Fibroblast of skin of scalp (primary cell): ENCODE measurements at places on chromosomes 6 and 20.
A peak's percentile ranks its signal among the peaks of the same experiment; 100 is the strongest.

DNA sequence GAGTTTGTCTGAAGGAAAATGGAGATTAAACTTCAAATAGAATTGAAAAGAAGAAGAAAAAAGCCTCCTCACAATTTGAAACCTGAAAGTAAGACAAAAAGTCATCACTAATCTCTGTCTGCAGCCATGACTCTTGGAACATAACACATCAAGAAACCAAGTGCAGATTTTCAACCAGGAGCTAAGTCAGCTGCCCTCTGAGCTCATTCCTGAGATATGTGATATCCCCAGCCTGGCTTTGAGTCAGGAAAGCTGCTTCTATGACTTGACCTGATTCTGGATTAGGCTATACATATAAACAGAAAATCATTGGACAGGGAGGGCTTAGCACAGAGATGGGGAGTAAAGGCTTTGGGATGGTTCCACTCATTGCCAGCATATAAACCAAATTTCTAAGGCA, 891.4 kb downstream of the TFAP2A start:
- peak; percentile 86 for DNase-seq

DNA sequence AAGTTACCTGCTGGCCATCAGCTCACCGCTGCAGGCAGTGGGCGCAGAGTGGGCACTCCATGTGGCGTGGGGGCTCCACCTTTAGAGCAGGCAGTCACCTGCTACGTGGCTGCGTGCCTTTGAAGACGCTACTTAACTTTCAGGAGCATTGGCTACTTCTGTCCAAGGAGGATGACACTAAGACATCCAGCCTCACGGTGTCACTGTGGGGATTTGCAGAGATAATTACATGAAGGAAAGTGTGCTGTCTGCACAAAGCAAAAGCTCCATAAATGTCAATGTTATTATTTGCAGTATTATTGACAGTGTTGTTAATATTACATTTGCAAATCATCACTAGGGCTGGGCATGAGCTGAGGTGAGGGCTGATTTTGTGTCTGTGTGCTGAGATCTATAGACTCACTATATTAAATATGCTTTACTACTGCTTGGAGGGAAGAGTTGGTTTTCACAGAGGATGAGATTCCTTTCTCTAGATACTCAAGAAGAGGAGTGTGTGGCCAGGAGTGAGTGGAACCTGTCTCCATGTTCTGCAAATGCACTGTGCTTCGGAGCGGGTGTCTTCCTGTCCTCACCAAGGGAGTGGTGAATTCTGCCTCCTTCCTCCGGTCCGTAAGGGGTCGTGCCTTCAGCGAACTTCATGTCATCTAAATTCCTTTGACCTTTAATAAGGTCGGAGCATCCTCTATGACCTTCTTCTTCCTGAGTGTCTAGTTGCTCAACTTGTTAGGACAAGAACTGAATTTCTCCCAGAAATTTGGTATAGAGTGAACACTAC, 165.8 kb upstream of the SYNDIG1 start:
- DNase-seq: peak; percentile 30

DNA sequence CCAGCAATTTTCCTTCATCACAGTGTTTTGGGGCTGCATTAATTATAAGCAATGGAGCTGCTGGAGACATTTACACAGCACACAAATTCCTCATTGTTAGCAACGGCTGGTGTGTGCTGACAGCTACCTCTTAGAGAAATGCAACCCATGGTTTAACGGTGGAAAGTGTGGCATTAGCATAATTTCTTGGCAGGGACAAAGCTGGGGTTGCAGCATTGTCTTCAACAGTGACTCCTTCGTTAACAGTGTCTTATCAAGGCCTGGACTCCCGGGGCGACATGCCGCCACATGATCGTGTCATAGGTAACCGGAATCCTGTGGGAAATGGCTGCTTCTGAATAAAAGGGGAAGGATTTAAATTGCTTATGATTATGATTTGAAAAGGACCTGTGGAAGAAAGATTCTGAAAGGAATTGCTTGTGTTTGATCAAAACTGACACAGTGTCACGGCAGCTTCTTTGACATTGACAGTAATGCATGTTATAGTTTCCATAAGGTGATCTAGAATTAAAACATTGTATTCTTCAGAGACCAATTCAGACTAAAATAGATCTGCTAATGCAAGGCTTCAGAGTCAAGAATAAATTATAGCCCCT, 128.0 kb downstream of the UST start:
- DNase-seq: peak; percentile 42

GRCh38 chr6:86016077-86016476, 373.4 kb upstream of the SYNCRIP start:
- no peak for DNase-seq

DNA sequence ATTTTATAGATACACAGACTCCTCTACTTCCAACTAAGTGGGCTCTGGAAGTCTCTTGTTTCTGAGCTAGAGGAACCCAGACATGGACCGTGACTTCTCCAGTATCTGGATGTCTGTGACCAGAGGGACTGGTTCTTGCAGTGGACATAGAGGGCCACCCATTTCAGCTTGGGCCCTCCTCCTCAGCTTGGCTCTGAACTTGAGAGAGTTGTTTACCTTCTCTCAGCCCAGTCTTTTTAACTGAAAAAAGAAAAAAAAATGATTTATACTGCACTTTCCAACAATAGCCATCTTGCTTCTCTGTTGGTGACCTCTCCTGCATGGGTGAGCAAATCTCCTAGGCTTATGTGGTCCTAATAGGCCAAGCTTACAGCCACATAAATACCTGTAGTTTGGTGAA, 60.3 kb upstream of the TMEM181 start:
- no peak for DNase-seq

GRCh38 chr20:15593081-15593480, 980.2 kb downstream of the KIF16B start:
- DNase-seq: no peak

DNA sequence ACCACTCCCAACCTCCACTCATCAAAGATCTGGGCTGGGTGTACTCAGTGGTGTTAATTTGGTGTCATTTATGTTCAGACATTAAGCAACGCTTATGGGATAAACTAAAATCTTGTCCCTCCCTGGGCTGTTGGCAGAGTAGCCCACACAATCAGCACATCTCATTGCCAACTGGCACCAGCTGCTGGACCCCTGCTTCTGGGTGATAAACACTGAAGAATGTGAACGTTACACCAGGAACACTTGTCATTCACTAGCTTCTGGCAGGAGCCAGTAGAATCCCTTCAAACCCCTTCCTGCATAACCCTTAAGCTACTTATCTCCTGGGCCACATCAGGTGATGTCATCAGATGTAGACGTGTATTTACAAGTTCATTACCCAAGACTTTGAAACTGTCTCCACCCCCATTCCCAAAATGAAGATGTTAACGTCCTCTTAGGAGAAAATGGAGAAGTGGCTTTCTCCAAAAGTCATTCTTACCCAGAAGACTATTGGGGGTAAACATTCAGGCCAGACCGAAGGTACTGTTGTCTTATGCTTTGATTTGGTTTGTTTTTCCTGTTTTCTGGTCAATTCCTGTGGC, 107.8 kb upstream of the CD93 start:
- DNase-seq: no peak

- DNase-seq: no peak
Measured at GRCh38 chr20:31908016-31908415, 37.6 kb downstream of the TTLL9 start.

- no peak for DNase-seq
Measured at GRCh38 chr6:14824484-14825275, 421.2 kb upstream of the JARID2 start.

- no peak for DNase-seq
Measured at GRCh38 chr6:87826424-87826823, 124.4 kb upstream of the AKIRIN2 start.

GRCh38 chr6:36336779-36337241, at the start of gene BNIP5:
TSS of gene BNIP5 (minus strand) at chr6:36336888. CDS start at chr6:36330690, 6,198 bp downstream.
- DNase-seq: no peak

- DNase-seq: peak; percentile 88
Measured at GRCh38 chr6:28981833-28982475, 23.2 kb downstream of the ZNF311 start.

- no peak for DNase-seq
Measured at GRCh38 chr20:48760403-48760983, 67.3 kb downstream of the PREX1 start.

GRCh38 chr20:3603108-3603507, 60.1 kb downstream of the GFRA4 start:
- DNase-seq: no peak

- no peak for DNase-seq
Measured at GRCh38 chr6:2802521-2803060, 37.4 kb downstream of the WRNIP1 start.

DNA sequence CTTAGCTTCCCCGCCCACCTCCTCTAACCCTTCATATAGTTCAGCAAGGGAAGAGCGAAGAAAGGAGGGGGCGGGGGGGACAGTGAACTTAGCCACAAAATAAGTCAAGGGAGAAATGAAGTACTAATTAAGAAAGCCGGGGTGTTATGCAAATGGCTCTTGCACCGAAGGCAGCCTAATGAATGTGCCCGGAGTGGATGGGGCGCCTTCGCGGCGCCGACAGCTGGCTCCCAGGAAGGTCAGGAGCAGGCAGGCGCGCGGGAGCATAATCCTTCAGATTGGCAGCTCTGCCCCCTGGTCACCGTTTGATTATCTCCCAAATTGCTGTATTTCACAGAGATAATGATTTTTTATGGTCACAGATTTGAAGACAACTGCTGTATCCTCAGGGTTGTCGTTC, 395.1 kb downstream of the TFAP2B start:
- DNase-seq: no peak

- DNase-seq: no peak
Measured at GRCh38 chr6:6717953-6718352, 129.4 kb downstream of the LY86 start.

GRCh38 chr6:154993710-154994109, 1.4 kb upstream of the TIAM2 start:
- no peak for DNase-seq

DNA sequence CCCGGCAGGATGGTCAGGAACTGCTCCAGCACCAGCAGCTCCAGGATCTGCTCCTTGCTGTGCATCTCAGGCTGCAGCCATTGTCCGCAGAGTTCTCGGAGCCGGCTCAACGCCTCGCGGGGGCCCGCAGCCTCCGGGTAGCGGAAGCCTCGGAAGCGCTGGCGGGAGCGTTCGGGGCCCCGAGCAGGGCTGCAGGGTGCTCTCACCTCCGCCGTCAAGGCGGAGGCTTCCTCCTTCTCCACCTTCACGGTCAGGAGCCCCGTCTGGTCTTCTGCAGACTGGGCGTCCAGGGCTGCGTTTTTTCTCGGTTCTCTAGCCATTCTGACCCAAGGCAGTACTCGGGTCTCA, 434 bp downstream of the ZKSCAN4 start:
- DNase-seq: no peak

GRCh38 chr6:3750317-3751076, 1.0 kb downstream of the PXDC1 start:
- DNase-seq: peak; percentile 77

DNA sequence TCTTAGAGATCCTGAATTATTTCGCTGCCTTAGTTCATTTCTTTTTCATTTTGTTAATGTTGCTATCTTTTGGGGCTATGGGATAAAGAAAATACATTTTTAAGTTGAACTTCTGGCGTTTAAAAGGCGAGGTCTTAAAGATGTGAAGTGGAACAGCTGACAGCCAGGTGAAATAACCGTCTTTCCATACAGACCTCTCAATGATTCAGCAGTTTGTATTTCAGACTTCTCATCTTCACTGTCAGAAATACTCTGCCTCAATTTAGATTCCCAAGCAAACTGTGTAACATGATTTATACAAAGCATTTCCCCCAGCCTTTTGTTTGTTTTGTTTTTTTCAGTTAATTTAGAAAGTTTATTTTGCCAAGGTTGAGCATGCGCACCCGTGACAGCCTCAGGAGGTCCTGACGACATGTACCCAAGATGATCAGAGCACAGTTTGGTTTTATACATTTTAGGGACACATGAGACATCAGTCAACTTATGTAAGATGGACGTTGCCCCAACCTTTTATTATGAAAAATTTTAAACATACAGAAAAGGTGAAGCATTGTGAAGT, 40.0 kb downstream of the SLC9A8 start:
- DNase-seq: no peak

GRCh38 chr20:42336576-42336975, 718.4 kb upstream of the CHD6 start:
- DNase-seq: no peak

GRCh38 chr6:65711531-65711930, 4.5 kb upstream of the EYS start:
- DNase-seq: no peak
